ENCODE measurements at places on chromosomes 6 and 20.

GRCh38 chr6:22828179-22829062, 259.1 kb downstream of the HDGFL1 start:
- H3K4me3 ChIP-seq: no peak overlapping the region
- DNase-seq: peak; percentile 26
- no peaks in the 10 kb centered on the region for H3K27me3 ChIP-seq
- peak overlapping the region; percentile 68 for H3K27ac ChIP-seq

DNA sequence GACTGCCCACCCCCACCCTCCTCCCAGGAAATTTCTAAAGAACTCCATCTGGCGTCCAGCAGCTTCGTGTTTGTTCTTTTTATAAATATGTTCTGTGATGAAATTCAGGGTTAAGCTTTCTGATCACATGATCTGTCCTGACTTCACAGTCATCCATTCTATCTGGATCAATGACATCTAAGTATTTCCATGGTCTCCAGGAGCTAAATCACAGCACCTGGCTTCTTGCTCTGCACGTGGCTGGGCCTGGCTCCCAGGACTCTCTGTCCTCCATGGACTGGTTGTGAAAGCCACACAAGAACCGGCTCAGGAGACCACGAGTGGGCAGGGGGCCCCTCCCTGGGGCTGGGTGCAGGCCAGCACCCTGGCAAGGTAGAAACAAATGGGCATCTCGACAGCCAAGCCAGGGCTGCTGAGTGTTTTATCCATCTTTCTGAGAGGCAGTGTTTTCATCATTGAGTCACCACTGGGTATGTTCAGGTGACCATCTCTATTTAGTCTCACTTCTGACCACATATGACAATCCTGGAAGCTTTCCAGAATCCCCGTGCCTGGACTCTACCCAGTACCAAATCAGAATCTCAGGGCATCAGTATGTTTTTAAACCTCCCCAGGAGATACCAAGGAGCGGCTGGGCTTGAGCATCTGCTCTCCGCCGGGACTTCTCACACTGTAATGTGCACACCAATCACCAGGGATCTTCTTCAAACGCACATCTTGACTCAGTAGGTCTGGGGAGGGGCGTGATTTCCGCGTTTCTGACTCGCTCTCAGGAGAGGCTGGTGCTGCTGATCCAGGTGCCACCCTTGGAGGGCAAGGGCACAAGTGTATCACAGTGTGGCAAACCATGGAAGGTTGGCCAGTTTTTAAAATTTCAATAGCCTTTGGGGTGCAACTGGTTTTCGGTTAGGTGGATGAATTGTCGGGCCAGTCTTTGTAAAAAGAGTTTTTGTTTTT, 31.6 kb upstream of the PXDC1 start:
- H3K4me1 ChIP-seq: no peaks in the 10 kb centered on the region
- H3K36me3 ChIP-seq: no peaks in the 10 kb centered on the region
- H3K27ac ChIP-seq: no peak overlapping the region
- no peak for DNase-seq
- H3K27me3 ChIP-seq: no peaks in the 10 kb centered on the region

DNA sequence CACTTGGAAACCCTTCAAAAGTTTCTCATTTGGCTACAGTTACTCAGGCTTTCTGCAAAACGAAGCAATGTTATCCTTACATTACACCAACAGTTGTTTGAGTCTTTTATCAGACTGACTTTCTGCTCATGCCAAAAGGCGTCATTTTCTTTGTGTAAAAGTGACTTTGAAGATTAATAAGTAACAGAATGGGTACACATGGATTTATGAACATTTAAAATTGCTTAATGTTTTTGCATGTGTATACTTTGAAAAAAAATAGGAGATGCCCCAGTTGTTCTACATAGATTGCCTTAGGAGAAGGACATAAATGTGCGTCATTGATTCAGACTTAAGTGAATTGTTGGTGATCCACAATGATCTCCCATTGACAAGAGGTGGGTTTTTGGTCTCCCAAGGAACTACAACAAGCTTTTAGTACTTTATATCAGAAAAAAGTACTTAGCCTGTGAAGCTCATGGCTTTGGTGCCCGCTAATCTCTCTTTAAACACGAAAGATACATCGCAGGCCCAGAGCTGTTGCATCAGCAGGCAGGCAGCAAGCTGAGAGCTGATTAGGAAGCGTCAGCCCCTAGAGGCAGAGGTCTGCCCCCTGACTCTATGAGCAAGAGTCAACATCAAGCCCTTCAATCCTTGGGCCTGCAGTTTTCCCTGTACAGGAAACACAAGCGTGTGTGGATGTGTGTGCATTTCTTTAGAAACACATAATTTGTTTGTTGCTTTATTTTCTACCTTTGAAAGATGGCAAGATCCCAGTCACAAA, 45.9 kb downstream of the SLC22A3 start:
- no peaks in the 10 kb centered on the region for H3K27me3 ChIP-seq
- no peak for DNase-seq
- no peaks in the 10 kb centered on the region for H3K36me3 ChIP-seq
- peaks cover 2% of the 10 kb centered on the region for H3K4me1 ChIP-seq
- no peak overlapping the region for H3K4me3 ChIP-seq
- no peak overlapping the region for H3K27ac ChIP-seq

DNA sequence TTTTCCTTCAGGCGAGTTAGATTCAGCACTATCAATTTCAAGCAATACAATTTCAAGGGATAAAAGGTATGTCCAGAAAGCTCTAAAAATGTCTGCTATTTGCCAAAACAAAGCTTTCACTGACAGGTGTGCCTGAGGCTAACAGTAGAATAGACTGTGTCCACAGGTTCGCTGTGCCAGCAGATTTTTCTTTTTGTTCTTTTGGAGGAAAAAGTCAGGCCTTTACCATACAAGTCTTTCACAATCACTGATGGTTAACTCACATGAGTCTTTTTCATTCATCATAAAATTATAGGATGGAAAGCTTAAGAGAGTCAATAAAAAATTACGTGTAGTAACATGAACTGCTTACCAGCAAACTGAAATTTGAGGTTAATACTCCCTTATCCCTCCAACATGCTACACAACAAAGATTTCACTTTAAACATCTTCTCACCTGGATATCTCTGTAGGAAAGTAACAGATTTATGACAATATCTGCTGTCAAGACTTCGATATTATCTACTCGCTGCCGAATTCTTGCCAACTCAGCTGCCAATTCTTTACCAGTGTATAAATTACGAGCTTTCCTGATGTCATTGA, 95.4 kb downstream of the MAP3K5 start:
- H3K27ac ChIP-seq: no peak overlapping the region
- DNase-seq: no peak
- H3K36me3 ChIP-seq: no peaks in the 10 kb centered on the region
- H3K4me1 ChIP-seq: peaks cover 28% of the 10 kb centered on the region
- H3K27me3 ChIP-seq: no peaks in the 10 kb centered on the region

DNA sequence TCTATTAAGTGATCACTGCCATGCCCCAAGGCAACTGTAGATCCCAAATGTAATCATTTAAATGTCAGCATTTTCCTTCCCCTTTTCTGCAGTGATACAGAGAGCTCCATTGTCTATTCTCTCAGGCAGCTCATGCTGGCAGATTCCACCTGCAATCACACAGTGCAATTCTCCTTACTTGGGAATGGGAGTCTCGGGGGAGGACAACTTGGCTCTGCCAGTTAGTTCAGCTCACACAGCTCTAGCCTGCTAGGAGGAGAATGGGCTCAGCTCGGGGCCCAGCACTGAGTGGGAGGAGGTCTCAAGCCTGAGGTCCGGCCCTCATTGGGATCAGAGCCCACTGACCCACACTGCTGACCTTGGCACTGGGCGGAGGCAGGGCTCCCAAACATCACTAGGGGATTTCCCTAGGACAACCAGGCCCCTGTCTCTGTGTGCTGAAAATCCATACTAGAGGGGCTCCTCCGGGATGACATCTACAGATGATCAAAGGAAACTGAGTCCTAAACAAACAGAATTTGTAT, 109.2 kb upstream of the ASF1A start:
- H3K36me3 ChIP-seq: no peaks in the 10 kb centered on the region
- peak; percentile 78 for DNase-seq
- peaks cover 6% of the 10 kb centered on the region for H3K4me1 ChIP-seq
- H3K4me3 ChIP-seq: no peak overlapping the region
- no peaks in the 10 kb centered on the region for H3K27me3 ChIP-seq
- no peak overlapping the region for H3K27ac ChIP-seq
